ENCODE measurements at places on chromosomes 1 and 21.
A peak's percentile ranks its signal among the peaks of the same experiment; 100 is the strongest.

DNA sequence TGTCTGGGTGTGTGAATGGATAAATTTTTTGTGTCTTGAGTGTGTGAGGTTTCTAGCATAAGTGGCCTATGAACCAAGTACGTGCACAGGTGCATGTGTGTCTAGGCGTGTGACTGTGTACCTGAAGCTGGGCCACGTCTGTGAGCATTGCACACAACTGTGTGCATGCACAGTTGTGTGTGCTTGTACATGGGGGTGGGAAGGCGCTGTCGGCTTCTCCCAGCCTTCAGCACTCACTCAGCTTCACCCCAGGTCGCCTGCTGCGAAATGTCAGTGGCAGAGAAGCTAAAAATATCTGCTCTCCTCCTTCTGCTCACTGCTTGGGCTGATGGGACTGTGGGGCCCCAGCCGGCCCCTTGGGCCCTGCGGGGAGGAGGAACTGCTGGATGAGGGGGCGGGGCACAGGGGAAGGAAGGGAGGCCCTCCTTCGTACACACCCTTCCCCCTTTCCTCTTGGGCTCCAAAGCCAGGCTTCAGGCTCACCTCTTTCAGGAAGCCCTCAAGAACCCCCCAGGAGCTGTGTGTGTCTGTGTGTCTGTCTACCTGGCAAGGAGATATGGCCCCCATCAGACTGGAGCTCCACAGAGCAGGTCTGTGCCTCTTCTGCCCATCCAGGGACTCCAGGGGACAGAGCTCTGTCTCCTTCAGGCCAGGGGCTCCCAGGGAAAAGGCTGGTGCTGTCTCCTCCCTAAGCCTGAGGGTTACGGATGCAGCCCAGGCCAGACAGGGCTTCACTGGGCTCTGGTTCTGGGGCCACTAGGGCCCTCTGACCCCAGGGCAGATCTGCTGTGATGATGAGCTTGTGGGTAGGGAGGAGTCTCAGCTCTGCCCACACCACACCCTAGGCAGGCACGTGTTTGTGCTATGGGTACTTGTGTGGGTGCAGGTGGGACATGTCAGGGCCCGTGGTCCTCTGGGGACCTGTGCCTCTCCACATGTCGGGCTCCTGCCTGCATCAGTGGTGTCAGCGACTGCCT lies 35.6 kb upstream of the WASF2 start:
- DNase-seq: peak; percentile 77

GRCh38 chr1:204544321-204544720 lies 28.1 kb downstream of the MDM4 start:
- DNase-seq: no peak

DNA sequence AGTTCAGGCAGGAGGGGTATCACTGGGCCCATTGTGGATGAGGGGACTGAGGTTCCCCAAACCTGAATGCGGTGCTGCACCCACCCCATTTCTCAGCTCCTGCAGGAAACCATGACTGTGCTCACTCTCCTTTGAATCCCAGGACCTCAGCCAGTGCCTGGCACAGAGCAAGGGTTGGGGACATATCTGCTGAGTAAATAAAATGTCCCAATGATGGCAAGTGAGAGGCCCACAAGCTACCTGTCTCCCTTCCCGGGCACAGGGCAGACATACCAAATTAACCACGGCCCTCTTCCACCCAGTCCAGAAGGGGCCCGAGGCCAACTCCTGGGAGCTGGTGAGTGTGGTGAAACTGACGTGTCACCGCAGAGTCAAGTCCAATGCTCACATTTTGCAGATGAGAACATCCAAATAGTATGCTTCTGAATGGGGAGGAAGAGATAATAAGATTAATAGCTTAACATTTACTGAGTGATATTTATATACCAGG lies 97.6 kb downstream of the EPHB2 start:
- DNase-seq: no peak

- no peak for DNase-seq
Measured at GRCh38 chr1:61132176-61132638, 49.8 kb downstream of the NFIA start.

DNA sequence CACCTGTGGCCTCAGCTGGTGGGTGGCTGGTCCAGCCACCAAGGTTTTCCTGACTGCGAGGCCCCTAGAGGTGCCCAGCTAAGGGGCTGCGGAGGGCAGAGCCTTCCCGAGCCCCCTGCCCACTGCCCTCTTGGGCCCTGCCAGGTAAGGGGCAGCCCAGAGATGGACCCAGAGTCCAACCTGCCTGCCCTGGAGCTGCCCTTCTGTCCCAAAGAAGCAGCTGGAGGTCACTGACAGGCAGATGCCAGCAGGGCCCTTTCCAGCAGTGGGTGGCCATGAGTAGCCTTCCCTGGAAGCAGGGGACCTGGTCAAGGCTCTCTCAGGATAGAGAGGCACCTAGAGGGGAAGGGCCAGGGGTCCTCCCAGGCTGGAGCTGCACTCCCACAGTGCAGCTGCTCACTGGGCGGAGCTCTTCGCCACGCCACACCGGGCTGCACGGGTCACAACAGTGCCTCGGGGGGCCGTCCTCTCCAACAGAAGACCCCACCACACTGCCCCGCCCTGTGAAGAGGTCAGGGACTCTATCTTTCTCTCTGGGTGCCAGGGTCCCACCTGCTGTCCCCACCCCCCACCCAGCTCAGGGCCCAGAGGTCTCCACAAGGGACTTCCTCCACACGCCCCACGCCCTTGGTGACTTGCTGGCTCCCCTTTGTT lies 10.9 kb upstream of the GNB1 start:
- no peak for DNase-seq

- no peak for DNase-seq
Measured at GRCh38 chr1:5959667-5960230, 32.5 kb downstream of the NPHP4 start.

DNA sequence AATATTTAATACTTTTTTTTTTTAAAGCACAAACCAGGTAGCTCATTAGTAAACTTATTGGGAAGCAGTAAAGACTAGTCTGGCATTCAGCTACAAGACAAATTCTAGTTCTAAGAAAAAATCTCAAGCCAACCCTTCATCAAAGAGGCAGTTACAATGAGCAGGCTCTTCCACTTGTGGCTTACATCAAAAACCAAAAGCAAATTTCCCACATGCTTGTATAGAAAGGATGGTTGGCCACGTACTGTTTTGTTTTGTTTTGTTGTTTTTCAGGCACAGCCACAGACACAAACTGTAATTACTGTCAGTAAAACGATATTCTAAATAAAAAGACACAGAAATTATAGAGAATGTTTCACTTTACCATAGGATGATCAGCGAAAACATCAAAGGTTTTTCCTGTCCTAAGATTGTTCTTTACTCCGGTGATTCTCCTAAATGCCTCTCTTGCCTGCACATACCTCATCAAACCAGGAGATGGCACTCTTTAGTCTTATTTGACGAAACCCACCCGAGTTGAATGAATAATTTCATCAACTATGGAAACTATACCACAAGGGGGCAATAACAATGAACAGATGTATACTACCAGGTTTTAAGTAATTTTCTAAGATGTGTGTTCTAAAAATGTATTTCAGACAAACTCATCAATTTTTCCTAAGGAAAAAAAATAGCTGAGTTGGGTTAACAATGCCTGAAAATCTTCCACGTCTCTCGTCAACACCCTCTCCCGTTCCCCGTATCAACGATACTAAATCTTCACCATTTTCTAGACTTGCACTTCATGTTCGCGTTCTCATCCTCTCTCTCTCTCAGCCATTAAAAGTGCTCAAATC lies 26.9 kb downstream of the RPL5 start:
- no peak for DNase-seq

DNA sequence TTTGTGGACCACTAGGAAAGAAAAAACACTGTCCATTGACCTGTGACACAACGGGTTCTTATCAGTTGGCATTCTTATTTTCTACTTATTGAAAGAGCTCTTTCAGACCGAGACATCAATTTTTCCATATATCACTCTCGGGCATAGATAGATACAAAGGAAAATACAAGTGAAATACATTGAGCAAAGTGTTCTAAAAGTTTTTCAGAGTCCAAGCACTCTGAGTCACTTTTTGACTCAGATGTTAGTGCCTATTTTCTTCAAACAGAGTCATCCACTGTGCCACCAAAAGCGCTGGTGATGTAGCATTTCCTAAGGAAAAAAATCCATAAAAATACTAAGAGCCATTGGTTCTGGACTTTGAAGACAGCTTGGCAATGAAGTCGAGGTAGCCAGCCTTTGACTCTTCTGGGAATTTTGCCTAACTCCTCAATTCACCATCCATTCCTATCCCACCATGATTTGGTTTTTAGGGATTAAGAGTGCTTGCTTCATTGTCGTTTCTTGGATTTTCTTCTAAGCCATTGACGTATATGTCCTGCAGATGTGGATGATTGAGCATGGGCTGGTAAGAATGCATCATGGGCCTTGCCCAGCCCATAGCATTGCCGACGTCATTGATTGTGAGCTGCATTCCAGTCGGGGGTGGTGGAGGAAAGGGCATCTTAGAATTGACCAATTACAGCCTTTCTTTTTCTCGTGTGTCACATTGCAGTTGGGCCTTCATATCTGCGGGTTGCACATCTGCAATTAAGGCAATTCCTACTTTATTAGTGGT lies 10.6 kb downstream of the GALNT2 start:
- DNase-seq: no peak

DNA sequence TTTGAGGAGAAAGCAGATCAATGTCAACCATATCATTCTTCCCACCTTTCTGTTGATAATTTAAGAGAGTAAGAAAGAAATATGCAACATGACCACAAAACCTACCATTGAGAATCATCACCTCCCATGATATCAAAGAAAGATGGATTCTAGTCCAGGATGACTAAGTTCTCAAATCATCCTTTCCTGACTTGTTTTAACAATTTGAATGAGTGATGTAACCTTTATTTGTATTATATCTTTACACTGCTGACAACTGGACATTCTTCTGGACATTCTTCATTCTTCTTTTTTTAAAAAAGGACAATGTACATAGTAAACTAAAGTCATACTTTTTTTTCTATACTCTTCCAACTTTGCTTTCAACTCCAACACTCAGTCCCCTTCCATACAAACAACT lies 9.5 kb downstream of the PSMB4 start:
- no peak for DNase-seq

DNA sequence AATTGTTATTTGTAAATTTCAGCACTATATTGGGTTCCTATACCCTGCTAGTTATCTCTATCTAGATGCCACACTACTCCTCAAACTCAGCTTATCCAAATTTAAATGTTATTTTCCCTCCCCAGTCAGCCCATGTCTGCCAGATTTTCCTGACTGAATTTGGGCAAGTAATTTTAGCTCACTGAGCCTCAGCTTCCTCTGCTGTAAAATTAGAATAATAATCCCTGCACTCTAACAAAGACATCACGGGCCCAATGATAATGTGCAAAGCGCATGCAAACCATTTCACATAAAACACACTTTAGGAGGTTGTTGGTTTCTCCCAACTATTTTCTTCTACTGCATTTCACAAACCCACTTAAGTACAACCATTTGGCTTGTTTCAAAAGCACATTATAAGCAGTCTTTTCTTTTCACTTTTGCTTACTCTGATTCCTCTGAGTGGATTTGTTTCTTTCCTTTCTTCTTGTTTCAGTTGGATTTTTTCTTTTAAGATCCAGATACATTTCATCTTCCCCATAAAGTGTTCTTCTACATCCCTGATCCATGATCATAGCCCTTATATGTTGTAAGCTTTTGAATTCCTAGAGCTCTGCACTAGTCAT lies 152.8 kb upstream of the DPT start:
- DNase-seq: no peak

GRCh38 chr1:15198684-15199083 lies 45.1 kb downstream of the TMEM51 start:
- no peak for DNase-seq

DNA sequence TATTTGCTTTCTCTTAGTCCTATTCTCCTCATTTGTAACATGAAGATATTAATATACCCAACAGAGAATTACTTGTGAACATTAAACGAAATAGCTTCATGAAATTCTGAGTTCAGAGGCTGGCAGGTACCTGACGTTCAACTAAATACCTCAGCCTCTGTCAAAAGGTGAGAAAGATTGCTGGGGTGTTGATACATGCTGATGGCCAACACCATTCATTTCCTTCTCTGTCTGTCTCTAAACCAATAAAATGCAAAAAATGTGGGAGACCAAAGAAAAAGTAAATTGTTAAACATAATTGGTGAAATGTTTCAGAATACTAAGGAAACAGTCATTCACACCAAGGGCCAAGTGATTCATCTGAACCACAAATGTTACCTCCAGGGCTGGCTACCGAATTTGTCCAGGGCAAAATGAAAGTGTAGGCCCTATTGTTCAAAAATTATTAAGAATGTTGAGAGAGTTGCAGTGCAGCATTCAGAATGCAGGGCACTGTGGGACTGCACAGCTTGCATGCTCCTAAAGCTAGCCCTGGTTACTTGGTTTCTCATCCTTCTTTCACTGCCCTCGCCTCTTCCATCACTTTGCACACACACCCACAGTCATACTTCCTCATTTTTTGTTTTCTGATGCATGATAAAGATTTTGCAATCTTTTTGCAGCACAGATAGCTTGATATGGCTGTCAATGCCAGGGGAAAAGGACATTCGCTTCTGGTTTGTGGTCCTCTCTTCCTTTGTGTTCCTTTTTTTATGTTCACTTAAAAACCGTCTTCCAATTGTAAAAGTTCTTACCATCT lies 414.3 kb upstream of the NR5A2 start:
- DNase-seq: no peak

GRCh38 chr1:210362526-210362925 lies 33.8 kb downstream of the HHAT start:
- DNase-seq: no peak

GRCh38 chr1:166956057-166956850 lies 19.1 kb downstream of the ILDR2 start:
- DNase-seq: no peak

DNA sequence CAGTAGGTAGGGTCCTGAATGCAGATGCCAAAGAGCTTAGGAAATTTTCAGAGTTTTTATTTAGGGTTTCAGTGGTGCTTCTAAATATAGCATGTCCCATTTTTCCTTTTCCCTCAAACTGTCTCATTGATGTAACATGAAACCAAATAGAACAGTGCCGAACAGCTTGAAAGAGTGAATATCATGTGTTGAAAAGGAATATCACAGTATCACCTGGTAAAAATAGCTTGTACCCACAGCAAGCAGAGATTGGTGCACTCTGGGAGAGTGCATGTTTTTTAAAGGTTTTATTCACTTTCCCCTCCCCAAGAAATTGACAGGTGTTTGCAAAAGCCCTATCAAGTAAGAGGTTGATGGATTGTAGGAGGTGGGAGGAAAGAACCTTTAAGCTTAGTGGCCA lies 41.9 kb upstream of the ELAVL4 start:
- DNase-seq: no peak

- no peak for DNase-seq
Measured at GRCh38 chr1:203271018-203271743, 34.1 kb upstream of the BTG2 start.

GRCh38 chr1:25503551-25504426 lies 39.6 kb upstream of the LDLRAP1 start:
- peak; percentile 76 for DNase-seq

- DNase-seq: no peak
Measured at GRCh38 chr1:118144684-118145083, 40.3 kb downstream of the SPAG17 start.
